HCT116 (cell line): ENCODE measurements at places on chromosomes 7 and 10. TPM values are rescaled to one million over a fixed set of nuclear protein-coding genes. Genes with fewer than 3 reads are reported as not detected.

The DEPP1 gene
- 3.8 TPM for total RNA-seq

The C7orf25 gene
- total RNA-seq, result 5.3 TPM

The COMTD1 gene
- 35.1 TPM for total RNA-seq

The GNAT3 gene
- total RNA-seq, result not detected

The MACC1 gene
- total RNA-seq, result 9.8 TPM

The AMPH gene
- not detected for total RNA-seq

The NPY4R gene
- not detected for total RNA-seq

- H3K4me3 ChIP-seq, result no peak overlapping the region
- no peaks in the 10 kb centered on the region for H3K36me3 ChIP-seq
- DNase-seq, result no peak
- H3K27me3 ChIP-seq, result no peaks in the 10 kb centered on the region
- no peak overlapping the region for H3K27ac ChIP-seq
Observed at GRCh38 chr7:121741896-121742295, 131.1 kb upstream of the PTPRZ1 start.

- no peaks in the 10 kb centered on the region for H3K27me3 ChIP-seq
- DNase-seq, result no peak
- no peaks in the 10 kb centered on the region for H3K4me1 ChIP-seq
Observed at GRCh38 chr7:36469236-36469635, 79.6 kb downstream of the ANLN start.

GRCh38 chr7:99289185-99289584 is 16.5 kb downstream of the MYH16 start:
- H3K4me3 ChIP-seq, result no peak overlapping the region
- H3K36me3 ChIP-seq, result no peaks in the 10 kb centered on the region
- H3K4me1 ChIP-seq, result no peaks in the 10 kb centered on the region
- H3K27me3 ChIP-seq, result no peaks in the 10 kb centered on the region

DNA sequence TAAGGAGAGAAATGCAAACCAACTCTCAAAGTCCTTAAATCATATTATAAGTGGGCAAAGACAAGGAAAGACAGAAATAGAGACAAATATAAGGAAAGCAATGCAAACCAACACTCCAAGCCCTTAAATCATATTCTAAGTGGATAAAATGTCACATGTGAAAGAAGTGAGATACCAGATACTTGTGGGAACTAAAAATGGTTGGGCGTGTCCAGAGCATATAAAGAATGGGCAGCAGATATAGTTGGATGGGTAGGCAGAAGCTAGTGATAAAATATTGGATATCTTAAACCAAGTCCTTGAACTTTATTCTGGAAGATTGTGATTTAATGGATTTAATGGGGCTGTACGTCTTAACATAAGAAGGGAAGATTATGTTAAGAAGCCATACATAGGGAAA is 1065.2 kb upstream of the C7orf33 start:
- no peaks in the 10 kb centered on the region for H3K36me3 ChIP-seq
- no peak for DNase-seq
- no peak overlapping the region for H3K4me3 ChIP-seq
- no peaks in the 10 kb centered on the region for H3K4me1 ChIP-seq

DNA sequence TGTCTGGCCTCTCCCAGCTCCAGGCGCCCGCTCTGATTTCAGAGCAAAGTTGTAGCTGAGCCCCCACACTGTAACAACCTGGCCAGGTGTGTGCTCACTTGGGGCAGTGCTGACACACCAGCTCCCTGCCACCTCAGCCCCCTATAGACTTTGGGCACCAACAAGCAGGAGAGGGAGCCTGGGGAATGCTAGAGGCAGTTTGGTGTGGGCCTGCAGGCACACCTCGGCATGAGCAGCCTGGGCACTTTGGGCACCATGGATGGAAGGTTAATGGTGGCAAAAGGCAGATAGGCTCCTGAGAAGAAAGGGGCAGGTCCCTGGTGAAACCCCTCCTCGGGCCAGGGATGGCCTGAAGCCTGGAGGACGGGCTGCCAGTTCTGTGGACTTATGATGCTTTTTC is 212.7 kb upstream of the GNAI1 start:
- DNase-seq, result no peak
- H3K4me1 ChIP-seq, result no peaks in the 10 kb centered on the region
- no peak overlapping the region for H3K4me3 ChIP-seq
- no peaks in the 10 kb centered on the region for H3K36me3 ChIP-seq
- H3K27ac ChIP-seq, result no peak overlapping the region

DNA sequence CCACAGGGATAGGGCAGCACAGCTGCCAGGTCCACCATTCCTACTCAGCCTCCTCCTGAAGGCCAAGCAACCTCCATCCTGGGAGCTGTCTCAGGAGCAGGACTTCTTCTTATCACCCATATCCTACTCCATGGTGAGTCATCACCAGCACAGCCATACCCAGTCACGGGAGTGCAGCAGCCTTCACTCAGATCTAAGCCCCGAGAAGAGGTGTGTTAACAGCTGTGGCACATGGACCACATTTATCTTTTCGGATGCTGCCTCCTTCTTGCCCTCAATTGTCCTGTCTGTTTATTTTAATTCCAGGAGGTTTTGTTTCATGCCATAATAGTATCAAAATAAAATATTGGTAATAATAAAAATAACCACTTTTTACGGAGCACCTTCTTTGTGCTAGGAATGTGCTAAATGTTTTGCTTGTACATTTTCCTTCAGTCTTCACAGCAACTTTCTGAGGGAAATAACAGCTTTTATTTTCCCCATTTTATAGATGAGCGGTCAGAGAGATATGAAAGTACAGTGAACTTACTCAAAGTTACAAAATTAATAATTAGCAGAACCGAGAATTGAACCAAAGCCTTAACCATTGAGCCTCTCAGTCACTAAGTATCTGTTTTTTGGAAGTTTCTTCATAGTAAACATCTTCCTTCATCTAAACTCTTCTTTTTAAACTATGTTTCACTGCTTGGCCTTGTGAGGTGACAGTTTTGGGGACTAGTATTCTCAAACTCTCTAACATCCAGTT is 2.5 kb upstream of the KEL start:
- H3K36me3 ChIP-seq, result no peaks in the 10 kb centered on the region
- H3K4me1 ChIP-seq, result no peaks in the 10 kb centered on the region
- no peak overlapping the region for H3K27ac ChIP-seq

DNA sequence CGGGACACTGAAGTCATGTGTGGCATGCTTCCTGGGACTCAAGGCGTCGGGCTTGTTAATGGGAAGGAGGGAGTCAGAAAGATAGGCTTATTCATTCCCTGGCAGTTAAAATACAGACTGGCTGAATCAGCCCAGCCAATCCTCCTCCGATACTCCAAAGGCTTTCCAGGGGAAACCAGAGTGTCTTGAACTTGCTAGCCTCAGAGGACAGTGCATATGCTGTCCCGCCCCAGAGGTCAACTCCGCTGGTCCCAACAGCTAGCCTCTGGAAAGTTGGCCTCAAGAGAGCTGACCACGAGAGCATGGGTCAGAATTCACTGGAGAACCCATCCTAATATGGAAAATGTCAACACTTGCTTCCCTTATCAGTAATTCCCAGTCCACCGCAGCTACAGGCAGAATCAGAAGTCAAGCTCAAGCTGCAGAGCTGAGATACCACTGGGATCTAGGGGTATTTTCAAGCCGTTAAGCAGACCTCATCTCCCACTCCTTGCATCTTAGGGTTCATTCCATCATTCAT is 43.0 kb downstream of the ELMO1 start:
- H3K4me3 ChIP-seq, result no peak overlapping the region
- no peaks in the 10 kb centered on the region for H3K4me1 ChIP-seq
- peaks cover 16% of the 10 kb centered on the region for H3K27me3 ChIP-seq
- H3K36me3 ChIP-seq, result no peaks in the 10 kb centered on the region

- H3K4me3 ChIP-seq, result no peak overlapping the region
- peaks cover 71% of the 10 kb centered on the region for H3K4me1 ChIP-seq
- H3K27ac ChIP-seq, result no peak overlapping the region
- DNase-seq, result no peak
Observed at GRCh38 chr10:119250641-119251314, 43.4 kb downstream of the GRK5 start.

DNA sequence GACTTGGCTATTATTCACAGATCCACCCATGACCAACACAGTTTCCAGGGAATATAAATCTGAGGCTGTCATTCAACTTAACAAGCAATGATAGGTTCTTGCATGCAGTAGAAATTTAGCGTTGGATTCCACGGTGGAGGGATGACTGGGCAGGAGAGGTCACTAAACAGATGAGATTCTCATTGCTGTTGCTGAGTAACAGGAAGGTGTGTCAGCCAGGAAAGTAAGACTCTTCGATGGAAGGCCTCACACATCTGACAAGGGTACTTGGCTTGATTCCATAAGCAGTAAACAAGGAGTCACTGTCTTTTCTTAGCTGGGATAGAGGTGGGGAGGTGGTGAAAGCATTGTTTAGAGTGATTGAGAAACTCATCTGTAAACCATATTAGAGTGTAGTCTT is 1152.0 kb downstream of the SORCS3 start:
- H3K27ac ChIP-seq, result no peak overlapping the region
- H3K4me1 ChIP-seq, result no peaks in the 10 kb centered on the region
- no peaks in the 10 kb centered on the region for H3K27me3 ChIP-seq

DNA sequence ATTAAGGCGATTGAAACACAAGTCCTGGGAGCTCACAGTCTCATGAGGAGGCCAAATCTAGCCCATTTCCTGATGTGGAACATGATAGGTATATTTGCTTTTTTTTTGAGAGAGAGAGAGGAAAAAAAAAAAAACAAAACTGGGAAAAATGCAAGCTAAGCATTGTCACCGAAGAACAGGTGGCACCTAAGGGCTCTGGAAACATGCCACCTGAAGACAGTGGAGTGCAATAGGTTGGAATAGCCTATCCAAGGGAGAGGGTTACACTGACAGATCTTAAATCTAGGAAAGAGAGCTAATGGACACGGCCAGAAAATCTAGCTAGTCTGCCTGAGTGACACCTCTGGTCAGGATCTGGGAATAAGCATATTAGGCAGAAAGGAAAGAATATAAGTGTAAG is 110.2 kb downstream of the SRI start:
- H3K27me3 ChIP-seq, result no peaks in the 10 kb centered on the region
- H3K4me1 ChIP-seq, result no peaks in the 10 kb centered on the region
- H3K36me3 ChIP-seq, result no peaks in the 10 kb centered on the region
- H3K27ac ChIP-seq, result no peak overlapping the region
- H3K4me3 ChIP-seq, result no peak overlapping the region

GRCh38 chr7:144390481-144390880 is 13.0 kb downstream of the NOBOX start:
- no peak overlapping the region for H3K4me3 ChIP-seq
- no peak overlapping the region for H3K27ac ChIP-seq
- peaks cover 3% of the 10 kb centered on the region; the same call in 1 of the 2 replicates for H3K4me1 ChIP-seq

- no peak overlapping the region for H3K27ac ChIP-seq
- DNase-seq, result no peak
- H3K36me3 ChIP-seq, result no peaks in the 10 kb centered on the region
- H3K27me3 ChIP-seq, result no peaks in the 10 kb centered on the region
- H3K4me1 ChIP-seq, result no peaks in the 10 kb centered on the region
Observed at GRCh38 chr10:34339816-34340553, 475.1 kb downstream of the PARD3 start.

DNA sequence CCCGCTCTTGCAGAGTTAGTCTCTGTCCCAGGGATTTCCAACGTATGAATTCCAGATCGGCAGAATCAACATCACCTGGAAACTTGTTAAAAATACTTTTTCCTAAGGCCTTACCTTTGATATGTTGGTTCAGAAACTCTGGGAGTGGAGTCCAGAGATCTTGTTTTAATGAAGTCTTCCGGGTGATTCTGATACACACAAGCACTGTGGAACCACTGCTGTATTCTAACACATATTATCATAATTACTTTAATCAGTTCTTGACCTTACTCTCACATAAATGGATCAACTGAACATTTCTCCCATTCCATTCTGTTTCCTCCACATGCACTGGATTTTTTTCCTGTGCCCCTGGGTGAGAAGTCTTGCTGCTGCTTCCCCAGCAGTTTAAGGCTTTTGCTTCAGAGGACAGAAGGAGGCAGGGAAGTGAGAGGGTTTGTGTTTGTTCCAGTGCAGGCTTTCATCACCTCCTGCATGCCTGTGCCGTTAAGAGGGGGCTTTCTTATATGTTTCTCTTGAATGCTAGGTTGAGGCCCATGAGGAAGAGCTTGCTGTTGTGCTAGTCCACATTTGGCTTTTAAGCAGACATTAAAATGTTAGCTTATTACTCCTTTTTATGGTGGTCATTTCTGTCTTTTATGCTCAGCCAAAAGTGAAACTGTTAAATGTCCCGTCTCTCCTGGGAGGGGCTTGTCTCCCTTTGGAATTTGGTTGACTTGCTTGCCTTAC is 32.4 kb downstream of the CCSER2 start:
- no peaks in the 10 kb centered on the region for H3K4me1 ChIP-seq
- H3K36me3 ChIP-seq, result no peaks in the 10 kb centered on the region
- H3K27ac ChIP-seq, result no peak overlapping the region

- no peak overlapping the region for H3K27ac ChIP-seq
- DNase-seq, result no peak
- H3K4me3 ChIP-seq, result no peak overlapping the region
- H3K4me1 ChIP-seq, result peaks cover 47% of the 10 kb centered on the region
Observed at GRCh38 chr10:32943854-32944661, 14.0 kb downstream of the ITGB1 start.

- H3K36me3 ChIP-seq, result no peaks in the 10 kb centered on the region
- no peaks in the 10 kb centered on the region for H3K4me1 ChIP-seq
- no peak overlapping the region for H3K27ac ChIP-seq
- H3K4me3 ChIP-seq, result no peak overlapping the region
- peaks cover 14% of the 10 kb centered on the region; the same call in 1 of the 2 replicates for H3K27me3 ChIP-seq
- no peak for DNase-seq
Observed at GRCh38 chr7:4434306-4434705, 247.8 kb upstream of the FOXK1 start.

DNA sequence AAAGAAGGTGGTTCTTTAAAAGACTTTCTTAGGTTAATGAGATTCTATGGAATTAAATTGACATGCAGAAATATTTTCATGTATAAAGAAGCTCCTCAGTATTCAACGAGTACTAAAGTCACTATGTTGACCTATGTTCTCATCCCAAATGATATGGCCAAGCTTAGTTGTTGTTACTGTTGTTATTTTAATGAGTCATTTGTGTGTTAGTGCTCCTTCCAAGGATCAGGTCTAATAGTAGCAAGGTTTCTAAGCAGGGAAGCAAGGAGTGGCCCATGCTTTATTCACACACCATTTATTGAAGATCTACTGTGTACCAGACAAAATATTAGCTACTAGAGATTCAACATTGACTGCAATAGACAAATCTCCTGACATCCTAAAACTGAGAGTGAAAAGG is 41.9 kb downstream of the LRRN3 start:
- peak; percentile 15 for DNase-seq
- peaks cover 16% of the 10 kb centered on the region for H3K4me1 ChIP-seq
- H3K36me3 ChIP-seq, result no peaks in the 10 kb centered on the region
- no peak overlapping the region for H3K4me3 ChIP-seq
- H3K27me3 ChIP-seq, result no peaks in the 10 kb centered on the region
